ENCODE measurements at places on chromosomes 3 and 15.

- no peak for DNase-seq
Measured at GRCh38 chr3:179309225-179310078, 13.4 kb upstream of the ZNF639 start.

GRCh38 chr3:45688194-45688881 is 858 bp upstream of the SACM1L start:
- peak; percentile 25 for DNase-seq

- DNase-seq: no peak
Measured at GRCh38 chr15:84764989-84765388, 16.6 kb downstream of the ZNF592 start.

DNA sequence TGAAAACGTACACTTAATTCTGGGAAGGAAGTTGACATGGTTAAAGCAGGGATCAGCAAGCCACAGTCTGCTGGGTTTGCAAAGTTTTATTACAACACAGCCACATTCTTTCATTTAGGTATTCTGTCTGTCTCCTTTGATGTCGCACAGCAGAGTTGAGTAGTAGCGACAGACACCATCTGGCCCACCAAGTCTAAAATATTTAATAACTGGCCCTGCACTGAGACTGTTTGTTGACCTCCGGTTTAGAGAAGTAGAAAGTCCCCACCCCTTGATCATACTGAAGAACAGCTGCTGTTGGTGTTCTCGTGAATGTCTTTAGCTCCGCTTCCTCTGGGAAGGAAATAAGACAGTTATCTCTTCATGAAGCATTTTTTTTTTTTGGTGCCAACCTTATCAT is 66.2 kb downstream of the MCTP2 start:
- no peak for DNase-seq

DNA sequence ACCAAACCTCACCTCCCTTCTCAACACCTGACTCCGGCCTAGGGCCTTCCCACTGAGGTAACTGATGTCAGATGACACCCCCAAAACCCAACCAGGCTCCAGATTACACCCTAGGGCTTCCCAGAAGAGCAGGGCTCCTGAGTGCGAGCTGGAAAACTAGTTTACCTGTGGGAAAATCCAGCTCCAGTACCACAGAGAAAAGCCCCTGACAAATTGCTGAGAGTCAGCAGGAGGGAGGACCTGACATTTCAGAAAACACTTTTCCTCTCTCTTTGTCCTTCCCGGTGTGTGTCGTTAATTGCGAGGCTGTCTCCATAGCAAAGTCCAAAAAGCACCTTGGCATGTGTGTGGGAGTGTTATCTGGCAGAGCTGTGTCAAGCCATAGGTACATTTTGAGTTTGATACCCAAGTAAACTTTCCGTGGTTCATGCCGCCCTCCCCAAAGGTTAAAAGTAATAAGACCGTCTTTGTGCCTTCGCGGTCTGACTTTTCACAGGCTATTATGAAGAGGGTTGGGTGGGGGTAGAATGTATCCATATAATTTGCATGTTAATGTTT is 79.8 kb upstream of the FNDC3B start:
- DNase-seq: no peak

GRCh38 chr15:61030451-61030850 is 198.7 kb downstream of the RORA start:
- no peak for DNase-seq

DNA sequence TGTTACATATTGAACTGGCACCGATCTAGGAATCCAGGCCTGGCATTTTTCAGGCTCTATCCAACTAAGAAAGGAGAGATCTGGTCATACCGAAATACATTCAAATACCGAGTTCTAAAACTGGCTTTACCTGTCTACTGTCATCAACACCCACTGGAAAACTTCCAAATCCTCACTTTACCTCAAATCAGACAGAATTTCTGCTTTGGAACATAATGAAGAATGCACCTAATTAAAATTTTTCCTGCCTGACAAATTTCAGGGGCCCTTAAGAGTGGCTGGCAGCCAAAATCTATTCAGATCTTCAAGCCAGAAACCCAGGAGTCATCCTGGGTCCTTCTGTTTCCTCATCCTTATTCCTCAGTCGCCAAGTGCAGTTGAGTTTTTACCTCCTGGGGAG is 198.6 kb upstream of the FEZF2 start:
- no peak for DNase-seq

DNA sequence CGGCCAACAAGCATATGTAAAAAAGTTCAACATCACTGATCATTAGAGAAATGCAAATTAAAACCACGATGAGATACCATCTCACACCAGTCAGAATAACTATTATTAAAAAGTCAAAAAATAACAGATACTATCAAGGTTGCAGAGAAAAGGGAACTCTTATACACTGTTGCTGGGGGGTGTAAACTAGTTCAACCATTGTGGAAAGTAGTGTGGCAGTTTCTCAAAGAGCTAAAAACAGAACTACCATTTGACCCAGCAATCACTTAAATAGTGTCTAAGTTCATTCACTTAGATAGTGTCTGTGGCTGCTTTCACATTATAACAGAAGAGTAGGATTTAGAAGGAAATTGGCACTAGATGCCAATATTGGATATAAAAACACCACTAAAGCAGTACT is 49.7 kb downstream of the CGGBP1 start:
- DNase-seq: no peak

GRCh38 chr3:122533931-122534334 is 19.2 kb upstream of the KPNA1 start:
- no peak for DNase-seq

- DNase-seq: peak; percentile 3
Measured at GRCh38 chr3:140859592-140860336, 81.9 kb upstream of the SLC25A36 start.

DNA sequence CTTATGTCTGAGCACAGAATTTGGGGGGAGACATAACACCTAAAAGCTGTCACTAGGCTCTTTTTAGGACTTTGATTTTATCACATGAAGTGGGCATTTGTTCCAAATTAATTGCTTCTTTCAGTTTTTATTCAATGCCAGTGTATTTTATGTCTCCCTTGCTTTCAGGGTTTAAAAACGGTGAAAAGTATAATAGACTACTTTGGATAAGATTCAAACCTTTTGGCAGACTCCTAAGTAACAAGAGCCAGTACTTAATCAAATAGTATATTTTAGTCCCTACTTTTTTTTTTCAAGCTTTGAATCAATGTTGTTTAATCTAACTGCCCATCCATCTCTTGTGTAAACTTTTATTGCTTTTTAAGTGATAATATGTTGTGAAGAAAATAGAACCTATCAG is 847.2 kb upstream of the DPPA4 start:
- DNase-seq: no peak

GRCh38 chr3:14672588-14672987 is 2.4 kb upstream of the C3orf20 start:
- no peak for DNase-seq

Measured in NCI-H1417 treated with DMSO at 0.1 percent for 48 hours (cell line).